ENCODE measurements at places on chromosomes 5 and 9. TPM values are rescaled to one million over a fixed set of nuclear protein-coding genes. Genes with fewer than 3 reads are reported as not detected.

GRCh38 chr9:93907551-93908199 is 47.5 kb downstream of the BARX1 start:
- no peak for DNase-seq

GRCh38 chr5:5069851-5070250 is 70.3 kb upstream of the ADAMTS16 start:
- DNase-seq, result no peak

DNA sequence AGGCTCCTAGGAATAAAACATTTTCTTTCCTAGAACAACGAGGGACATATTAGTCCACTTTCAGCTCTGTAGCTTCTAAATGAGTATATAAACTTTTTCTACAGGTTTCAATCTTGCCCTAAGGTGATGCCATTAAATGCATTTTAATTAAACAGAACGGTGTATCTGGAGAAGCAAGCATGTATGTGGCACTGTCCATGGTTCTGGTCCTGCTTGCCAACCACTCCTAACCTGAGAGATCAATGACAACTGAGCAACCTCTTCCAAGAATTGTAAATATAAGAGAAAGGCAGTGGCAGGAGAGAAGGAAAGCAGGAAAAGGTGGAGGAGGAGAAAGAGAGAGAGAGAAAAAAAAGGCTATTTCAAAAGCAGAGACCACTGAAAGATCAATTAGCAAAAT is 95.6 kb upstream of the SPOCK1 start:
- DNase-seq, result peak; percentile 6

DNA sequence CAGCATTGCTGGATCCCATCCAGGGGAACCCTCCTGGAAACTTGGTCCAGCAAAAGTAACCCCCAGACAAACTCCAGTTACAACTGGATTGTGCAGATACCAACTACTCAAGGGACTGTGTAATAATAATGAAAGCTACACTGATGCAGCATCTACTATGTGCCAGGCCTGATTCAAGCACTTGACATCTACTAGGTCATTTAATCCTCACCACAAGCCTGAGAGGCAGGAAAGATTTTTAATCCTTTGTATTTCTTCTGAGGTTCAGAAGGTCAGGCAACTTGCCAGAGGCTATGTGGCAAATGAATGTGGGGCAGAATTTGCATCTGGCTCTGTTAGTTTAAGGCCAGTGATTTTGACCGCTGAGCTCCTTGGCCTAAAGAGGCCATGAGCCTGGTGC is 29.5 kb upstream of the FOXI1 start:
- DNase-seq, result no peak

GRCh38 chr5:34687269-34688011 is 31.3 kb downstream of the RAI14 start:
- DNase-seq, result peak; percentile 90

DNA sequence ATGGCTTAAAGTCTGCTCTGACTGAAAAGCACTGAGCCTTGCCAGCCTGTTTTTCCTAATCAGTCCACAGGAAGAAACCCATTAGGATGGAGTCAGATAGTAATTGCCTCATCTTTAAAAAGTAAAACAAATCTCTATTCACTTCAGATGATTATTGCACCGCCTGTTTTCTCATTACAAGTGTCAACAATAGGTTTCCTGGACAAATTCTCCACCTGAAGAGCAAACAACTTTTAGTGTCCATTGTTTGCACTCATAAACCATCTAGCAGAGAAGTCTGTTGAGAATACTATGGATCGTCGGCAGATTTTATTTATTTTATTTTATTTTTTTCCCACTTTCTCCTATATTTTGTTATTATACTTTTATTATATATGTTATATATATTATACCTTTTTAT is 20.3 kb downstream of the C5orf63 start:
- DNase-seq, result no peak

- DNase-seq, result no peak
These were observed 30.8 kb downstream of the LCP2 start for GRCh38 chr5:170266570-170267381.

DIPK1B gene
- total RNA-seq, result 3.4 TPM

DNA sequence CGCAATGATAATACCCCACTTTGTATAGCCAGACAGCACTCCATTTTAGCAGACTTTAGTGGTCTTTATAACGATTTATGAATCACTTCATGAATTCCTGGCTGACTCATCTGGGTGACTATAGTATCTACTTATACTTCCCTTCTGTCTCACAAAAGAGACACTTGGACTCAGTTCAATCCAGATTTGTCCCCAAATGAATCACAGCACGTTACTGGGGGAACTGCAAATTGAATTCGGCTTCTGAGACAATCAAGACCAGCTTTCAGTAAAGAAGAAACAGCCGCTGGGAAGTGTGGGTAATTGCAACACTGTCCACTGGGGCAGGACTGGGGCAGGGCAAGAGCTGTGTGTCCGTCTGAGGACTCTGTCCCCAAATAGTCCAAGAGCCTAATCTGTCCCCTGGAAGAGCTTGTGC is 337.3 kb upstream of the RFX3 start:
- peak; percentile 92 for DNase-seq

PAPPA gene
- total RNA-seq, result 12.4 TPM
